ENCODE measurements at places on chromosomes 13 and 19. TPM values are rescaled to one million over a fixed set of nuclear protein-coding genes. Genes with fewer than 3 reads are reported as not detected.

DNA sequence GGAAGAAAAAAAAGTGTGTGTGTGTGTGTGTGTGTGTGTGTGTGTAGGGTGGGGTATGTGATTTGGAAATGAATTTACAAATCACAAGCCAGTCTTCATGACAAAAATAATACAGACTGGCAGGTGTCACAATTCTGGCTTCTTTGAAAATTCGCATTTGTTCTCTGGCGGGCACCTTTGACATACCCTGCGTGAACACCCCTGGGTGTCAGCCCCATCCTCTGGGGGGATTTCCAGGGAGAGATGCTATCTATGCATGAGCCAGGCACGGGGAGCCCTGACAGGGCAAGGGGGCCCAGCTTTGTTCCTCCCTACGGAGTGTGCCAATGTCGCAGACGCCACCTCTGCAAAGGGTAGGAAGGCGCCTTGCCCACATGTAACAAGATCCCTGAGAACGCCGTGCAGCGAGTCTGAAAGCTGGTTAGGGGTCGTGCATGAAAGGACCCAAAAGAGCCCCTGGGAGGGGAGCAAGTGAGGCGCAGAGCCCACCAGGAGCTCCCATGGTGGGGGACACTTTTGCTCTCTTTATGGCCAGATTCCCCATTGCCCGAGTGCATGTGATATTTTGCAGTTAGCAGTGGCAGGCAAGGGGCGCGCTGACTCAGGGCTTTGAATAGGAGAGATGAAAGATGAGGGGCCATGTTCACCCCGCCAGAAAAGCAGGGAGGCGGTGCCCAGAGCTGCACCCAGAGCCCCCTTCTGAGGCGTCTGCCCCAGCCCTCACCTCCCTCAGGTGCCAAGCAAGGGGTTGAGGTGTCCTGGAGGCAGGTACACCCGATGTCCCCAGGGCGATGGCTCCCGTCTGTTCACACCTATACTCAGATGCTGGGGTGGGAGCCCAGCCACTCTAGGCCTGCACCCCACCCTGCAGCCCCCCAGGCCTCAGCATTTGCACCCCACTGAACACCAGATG is 45.3 kb downstream of the KLF2 start:
- no peak for DNase-seq

DNA sequence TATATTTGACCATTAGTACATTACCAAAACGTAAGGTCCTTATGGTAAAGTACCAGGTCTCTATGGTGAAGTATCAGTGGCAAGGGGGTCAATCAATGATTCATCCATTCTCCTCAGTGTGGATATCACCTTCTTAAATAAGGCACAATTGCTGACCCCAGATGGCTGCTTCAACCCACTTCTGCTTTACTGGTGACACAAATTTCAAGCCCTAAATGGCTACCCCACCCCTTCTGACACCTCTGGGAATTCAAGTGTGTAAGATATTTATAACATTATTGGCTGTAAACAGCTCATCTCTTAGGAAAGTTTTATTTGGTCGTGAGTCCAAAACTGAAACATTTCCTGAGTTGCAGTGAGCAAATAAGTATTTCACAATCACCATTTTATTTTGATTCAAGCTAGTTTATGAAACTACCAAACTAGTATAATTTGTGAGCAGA is 7.9 kb upstream of the WBP4 start:
- DNase-seq, result no peak

GRCh38 chr19:10761443-10762250 is 43.8 kb downstream of the DNM2 start:
- no peak for DNase-seq

DNA sequence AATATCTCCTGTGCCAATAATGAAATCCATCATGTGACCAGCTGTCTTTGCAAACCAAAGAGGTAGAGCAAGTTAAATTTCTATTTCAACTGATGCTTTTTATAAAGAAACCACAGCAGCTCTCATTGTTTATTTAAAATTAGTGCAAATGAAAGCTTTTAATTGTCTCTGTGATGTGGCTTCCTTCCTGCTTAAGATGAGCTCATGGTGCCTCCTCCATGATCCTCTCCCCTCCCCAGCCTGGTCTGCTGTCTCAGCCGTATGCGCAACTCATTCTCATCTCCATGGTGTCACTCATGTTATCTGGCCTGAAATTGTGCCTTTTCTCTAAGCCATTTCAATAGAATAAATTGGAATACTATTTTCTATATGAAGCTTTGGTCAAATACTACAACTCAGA is 270.6 kb downstream of the FGF14 start:
- DNase-seq, result no peak

DNA sequence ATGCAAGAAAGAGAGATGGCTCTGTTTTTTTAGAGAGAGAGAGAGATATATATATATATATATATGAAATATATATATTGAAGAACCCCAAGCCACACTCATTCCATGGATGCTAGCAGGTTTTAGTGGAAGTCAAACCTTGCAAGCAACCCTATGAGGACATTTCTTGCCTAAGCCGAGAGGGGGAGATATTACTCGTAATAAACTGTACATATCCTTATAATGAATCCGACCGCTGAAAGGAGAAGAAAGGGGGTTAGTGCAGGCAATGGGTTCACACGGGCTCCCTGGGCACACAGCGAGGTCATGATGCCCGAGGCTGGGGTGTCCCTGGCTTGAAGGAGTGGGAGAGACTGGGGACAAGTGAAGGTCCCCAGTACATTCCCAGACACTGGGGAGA is 78.3 kb downstream of the IER2 start:
- DNase-seq, result no peak

DNA sequence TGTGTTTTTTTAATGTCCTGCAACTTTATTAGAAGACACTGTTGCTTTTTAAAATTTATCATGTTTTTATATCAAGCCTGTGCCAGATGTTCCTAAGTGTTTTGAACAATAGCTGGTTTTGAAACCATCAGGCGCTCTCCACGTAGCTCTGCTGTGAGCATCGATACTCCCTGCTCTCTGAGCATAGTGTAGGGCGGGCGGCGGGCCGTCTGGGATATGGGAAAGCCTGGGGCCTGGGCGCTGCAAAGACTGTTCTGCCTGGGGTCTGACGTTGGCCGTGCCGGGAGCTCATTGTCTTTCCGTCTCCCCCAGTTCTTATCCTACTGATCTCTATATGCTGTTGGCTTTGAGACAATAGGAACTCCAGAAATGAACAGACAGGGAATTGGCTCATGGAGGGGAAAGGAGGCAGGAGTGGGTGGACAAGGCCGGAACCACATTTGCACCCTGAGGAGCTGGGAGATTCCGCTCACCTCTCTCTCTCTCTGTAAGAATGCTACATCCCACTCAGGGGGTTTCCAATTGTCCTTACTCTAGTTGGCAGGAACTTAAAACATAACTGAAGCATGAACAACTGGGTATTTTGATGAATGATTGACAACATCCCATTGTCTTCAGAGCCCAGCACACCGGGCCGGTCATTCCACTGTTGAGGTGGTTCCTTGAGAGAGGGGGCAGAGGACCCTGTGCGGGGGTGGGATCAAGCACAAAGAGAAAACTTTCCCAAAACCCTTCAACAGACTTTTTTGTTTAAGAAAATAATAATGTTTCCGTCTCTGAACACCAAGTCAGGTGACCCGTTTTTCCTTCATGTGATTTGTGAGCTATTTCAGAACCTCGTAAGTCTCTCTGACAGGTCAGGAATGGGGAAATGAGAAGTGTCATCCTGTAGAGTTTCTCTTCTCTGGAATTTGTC is 64.7 kb downstream of the COL4A2 start:
- DNase-seq, result no peak

- no peak for DNase-seq
Observed at GRCh38 chr19:46296722-46297461, at the start of gene HIF3A. TSS of gene HIF3A (plus strand) at chr19:46297042. CDS start at chr19:46297077, 35 bp downstream.

DNA sequence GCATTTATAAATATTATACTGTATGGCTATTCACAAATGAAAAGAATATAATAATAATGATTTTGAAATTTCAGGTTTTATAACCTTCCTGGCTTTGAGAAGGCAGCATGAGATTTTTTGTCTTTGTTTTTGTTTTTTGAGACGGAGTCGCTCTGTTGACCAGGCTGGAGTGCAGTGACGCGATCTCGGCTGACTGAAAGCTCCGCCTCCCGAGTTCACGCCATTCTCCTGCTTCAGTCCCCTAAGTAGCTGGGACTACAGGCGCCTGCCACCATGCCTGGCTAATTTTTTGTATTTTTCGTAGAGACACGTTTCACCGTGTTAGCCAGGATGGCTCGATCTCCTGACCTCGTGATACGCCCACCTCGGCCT is 64.1 kb downstream of the ZNF429 start:
- peak; percentile 80 for DNase-seq

GRCh38 chr19:17575871-17576757 is 20.7 kb downstream of the COLGALT1 start:
- no peak for DNase-seq

DNA sequence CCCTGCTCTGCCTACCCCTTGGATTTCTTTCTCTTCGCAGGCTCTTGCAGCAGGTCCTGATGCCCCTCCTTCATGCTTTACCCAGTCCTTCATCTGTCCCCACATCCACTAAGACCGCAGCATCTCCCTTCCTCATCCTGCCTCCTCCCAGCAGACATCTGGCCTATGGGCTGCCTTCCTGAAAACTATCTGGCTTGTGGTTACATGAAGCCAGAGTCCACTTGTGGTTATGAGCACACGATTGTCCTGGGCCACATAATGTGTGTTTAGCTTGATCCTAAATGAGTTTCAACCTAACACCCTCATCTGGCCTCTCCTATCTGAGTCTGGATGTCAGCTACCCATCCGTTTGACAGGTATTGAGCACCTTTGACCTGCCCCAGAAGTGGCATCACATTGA is 5.5 kb upstream of the ZNF175 start:
- no peak for DNase-seq

GRCh38 chr19:13026462-13027370 is 31.4 kb downstream of the NFIX start:
- DNase-seq, result no peak

The SULT2A1 gene
- not detected for total RNA-seq

The ZNF8 gene
- total RNA-seq, result 4.2 TPM

The COL5A3 gene
- not detected for total RNA-seq

The FAM216B gene
- total RNA-seq, result not detected

The AMH gene
- total RNA-seq, result 3.5 TPM

The ZNF563 gene
- total RNA-seq, result 2.3 TPM

The CYP4F11 gene
- total RNA-seq, result not detected
